PC-9 (cell line): ENCODE measurements at places on chromosomes 13 and 19. TPM values are rescaled to one million over a fixed set of nuclear protein-coding genes. Genes with fewer than 3 reads are reported as not detected.

The NLRP4 gene
- 1.6 and 1.7 TPM in 2 replicates for total RNA-seq

DNA sequence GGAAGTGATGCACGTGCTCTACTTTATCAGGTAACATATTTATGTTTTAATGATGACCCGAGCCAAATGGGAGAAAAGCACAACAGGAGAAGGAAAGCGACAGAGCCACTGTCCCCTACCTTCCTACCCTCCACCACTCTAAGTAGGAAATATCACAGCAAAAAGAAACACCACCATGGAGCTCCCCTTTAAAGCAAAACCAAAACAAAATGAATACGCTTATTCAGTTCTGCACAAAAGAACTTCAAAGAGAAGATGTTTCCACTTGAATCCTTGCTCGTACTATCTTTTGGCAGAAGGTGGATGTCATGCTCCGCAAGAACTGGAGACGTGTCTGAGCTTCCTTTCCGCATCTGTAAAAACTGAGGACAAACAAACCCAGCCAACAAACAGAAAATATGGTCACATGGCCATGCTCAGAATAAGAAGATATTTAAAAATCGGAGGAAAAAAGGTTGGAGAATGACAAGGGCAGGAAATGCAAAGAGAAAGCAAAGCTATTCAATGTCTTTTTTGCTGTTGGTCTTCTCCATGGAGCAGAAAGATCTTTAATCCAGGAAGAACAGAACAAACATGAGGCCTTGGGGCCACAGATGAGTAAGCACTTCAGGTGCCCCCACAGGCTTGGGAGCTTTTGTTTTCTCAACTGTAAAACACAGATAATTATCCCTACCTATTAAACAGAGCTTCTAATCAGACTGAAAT, 19.5 kb downstream of the N4BP2L1 start:
- no peak overlapping the region for H3K27ac ChIP-seq
- no peak for DNase-seq
- no peaks in the 10 kb centered on the region for H3K36me3 ChIP-seq
- H3K27me3 ChIP-seq = no peaks in the 10 kb centered on the region

DNA sequence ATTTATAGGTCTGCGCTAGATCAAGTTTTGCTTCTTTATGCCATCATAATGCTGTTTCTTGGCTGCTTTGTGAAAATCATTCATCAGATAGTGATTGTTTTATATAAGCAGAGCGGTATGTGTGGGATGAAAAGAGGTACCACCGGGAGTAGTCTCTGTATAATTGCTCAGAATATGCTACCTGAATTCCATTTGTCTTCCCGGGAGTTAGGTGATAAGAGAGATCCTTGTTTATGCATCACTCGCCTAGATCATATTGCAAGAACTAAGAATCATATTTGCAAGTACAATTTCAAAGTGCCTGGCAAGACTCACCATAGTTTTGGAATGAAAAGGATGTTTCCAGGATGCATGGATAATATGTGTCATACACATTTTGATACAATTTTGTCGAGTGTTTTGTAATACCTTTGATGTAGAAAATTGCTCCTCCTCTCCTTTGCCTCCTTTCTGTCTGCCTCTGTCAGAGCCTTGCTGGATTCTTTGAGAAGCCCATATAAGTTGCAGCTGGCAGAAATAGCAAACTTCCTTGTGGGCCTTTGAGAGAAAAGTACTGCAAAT, 1306.0 kb upstream of the SLC10A2 start:
- no peaks in the 10 kb centered on the region for H3K27me3 ChIP-seq
- H3K27ac ChIP-seq = no peak overlapping the region
- H3K36me3 ChIP-seq = no peaks in the 10 kb centered on the region
- no peak for DNase-seq

- no peak overlapping the region for H3K4me3 ChIP-seq
- no peak overlapping the region for H3K27ac ChIP-seq
- H3K27me3 ChIP-seq = peaks cover 30% of the 10 kb centered on the region
- H3K36me3 ChIP-seq = no peaks in the 10 kb centered on the region
Measured at GRCh38 chr19:49071860-49072547, 495 bp downstream of the KCNA7 start.

- DNase-seq = no peak
- H3K4me1 ChIP-seq = peaks cover 10% of the 10 kb centered on the region
- peaks cover 3% of the 10 kb centered on the region for H3K36me3 ChIP-seq
- H3K27ac ChIP-seq = no peak overlapping the region
- H3K4me3 ChIP-seq = peak overlapping the region; percentile 96
Measured at GRCh38 chr19:9836021-9836420, 903 bp downstream of the PIN1 start.

DNA sequence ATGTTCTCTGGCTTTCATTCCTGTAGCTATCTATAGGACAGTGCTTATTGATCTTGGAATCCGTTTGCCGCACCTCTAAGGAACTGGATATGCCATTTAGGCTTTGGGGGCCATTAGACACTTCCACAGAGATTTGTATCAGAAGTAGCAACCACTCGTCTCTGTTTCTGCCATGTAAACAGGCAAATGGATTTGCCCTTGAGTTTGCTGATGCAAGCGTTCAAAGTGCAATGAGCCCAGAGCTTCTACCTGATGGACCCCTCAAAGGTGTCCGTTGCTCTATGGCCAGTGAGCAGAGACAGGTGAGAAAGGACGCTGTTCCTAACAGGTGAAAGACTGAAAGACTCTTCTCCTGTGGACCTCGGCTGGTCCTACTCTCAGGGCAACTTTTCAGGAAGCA, 302.9 kb downstream of the ZNF536 start:
- peaks cover 80% of the 10 kb centered on the region for H3K27me3 ChIP-seq
- H3K4me1 ChIP-seq = no peaks in the 10 kb centered on the region
- H3K27ac ChIP-seq = no peak overlapping the region
- DNase-seq = no peak
- H3K4me3 ChIP-seq = no peak overlapping the region
- no peaks in the 10 kb centered on the region for H3K36me3 ChIP-seq

The LILRA6 gene
- not detected in 2 replicates for total RNA-seq

GRCh38 chr13:100646871-100647270, 27.7 kb downstream of the TMTC4 start:
- no peaks in the 10 kb centered on the region for H3K36me3 ChIP-seq
- no peak overlapping the region for H3K4me3 ChIP-seq
- DNase-seq = no peak
- H3K4me1 ChIP-seq = no peaks in the 10 kb centered on the region

DNA sequence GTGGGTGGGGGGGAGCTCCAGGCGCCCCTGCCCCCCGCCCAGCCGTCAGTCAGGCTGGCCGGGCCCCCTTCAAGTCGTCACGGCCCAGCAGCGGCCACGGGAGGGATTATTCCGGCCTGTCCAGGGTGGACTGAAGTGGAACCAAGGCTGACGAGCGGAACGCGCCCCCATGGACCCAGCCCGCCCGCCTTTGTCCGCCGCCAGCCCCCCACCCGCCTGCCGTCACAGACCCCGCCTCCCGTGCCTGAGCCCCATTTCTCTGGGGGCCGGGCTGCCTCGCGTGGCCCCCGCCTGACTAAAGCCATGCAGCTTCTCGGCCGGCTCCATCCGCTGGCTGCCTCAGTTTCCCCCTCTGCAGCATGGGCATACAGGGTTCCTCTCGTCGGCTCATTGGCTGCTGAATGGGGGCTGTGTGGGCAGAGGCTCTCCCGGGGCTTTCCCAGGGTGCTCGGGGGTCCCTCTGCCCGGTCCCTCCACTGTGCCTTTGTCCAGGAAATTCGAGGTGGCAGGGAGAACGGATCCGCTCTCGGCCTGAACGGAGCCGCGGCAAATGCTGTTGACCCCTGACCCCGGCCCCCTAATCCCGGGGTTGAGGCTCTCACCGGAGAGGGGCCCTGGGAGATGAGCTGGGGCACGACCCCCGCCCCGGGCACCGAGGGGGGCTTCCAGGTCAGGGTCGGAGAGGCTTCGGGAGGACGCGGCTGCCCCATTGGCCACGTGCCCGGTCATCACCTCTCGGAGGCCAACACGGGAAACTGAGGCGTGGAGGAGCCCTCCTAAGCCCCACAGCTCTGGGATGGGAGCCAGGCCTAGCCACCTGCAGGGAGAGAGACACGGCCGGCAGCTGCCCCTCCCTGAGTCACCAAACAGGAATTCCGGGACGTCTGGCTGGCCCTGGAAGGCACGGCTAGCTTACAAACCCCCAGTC, 27.4 kb downstream of the EFNA2 start:
- H3K36me3 ChIP-seq = no peaks in the 10 kb centered on the region
- H3K27ac ChIP-seq = no peak overlapping the region
- DNase-seq = peak; percentile 61
- H3K27me3 ChIP-seq = peaks cover 7% of the 10 kb centered on the region
- no peak overlapping the region for H3K4me3 ChIP-seq
- peaks cover 9% of the 10 kb centered on the region for H3K4me1 ChIP-seq

GRCh38 chr19:43594710-43595604, 977 bp downstream of the IRGQ start:
- H3K36me3 ChIP-seq = 0 out of 2 replicates have a peak, but pooled peaks cover 7% of the 10 kb centered on the region
- peak overlapping the region; percentile 94 for H3K4me3 ChIP-seq
- H3K27me3 ChIP-seq = no peaks in the 10 kb centered on the region
- H3K4me1 ChIP-seq = peaks cover 15% of the 10 kb centered on the region
- DNase-seq = peak; percentile 70

GRCh38 chr19:14089662-14090508, 666 bp downstream of the SAMD1 start:
- peak overlapping the region; percentile 63; the same call in 1 of the 2 replicates for H3K4me3 ChIP-seq
- H3K27ac ChIP-seq = no peak overlapping the region
- H3K36me3 ChIP-seq = no peaks in the 10 kb centered on the region; the same call in 1 of the 2 replicates

DNA sequence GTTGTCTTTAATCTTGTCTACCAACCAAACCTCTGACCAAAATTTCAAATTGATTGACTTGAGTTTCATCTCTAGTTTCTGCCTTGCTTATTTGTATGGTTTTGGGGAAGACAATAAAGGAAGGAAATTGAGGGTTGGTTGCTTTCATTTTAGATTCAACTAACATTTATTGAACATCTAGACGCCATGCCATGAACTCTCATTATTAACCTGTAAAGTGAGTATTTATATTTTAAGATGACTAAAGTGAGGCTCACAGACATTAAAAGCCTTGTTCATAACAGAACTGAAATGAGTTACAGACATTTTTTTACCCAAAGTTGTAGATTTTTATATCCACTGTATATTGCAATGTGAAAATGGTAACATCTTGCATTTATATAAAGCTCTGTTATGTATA, 239.3 kb downstream of the LMO7 start:
- DNase-seq = no peak
- H3K27ac ChIP-seq = no peak overlapping the region
- H3K27me3 ChIP-seq = no peaks in the 10 kb centered on the region
- H3K36me3 ChIP-seq = no peaks in the 10 kb centered on the region

GRCh38 chr19:5787409-5788182, 3.0 kb upstream of the PRR22 start:
- H3K4me3 ChIP-seq = no peak overlapping the region
- H3K4me1 ChIP-seq = no peaks in the 10 kb centered on the region
- H3K27ac ChIP-seq = no peak overlapping the region
- no peaks in the 10 kb centered on the region for H3K36me3 ChIP-seq
- DNase-seq = no peak
- no peaks in the 10 kb centered on the region for H3K27me3 ChIP-seq

DNA sequence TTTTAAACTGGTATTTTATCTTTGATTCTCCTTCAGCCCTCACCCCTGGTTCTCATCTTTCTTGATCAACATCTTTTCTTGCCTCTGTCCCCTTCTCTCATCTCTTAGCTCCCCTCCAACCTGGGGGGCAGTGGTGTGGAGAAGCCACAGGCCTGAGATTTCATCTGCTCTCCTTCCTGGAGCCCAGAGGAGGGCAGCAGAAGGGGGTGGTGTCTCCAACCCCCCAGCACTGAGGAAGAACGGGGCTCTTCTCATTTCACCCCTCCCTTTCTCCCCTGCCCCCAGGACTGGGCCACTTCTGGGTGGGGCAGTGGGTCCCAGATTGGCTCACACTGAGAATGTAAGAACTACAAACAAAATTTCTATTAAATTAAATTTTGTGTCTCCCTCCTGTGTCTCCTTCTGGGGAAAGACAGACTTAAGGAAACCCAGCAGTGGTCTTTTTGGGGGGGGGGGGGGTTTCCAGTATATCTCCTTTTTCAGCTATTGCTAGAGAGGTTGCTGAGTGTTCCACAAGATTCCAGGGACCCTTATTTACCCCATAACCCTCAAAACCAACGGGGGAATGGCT, 1.5 kb upstream of the RAD23A start:
- H3K27me3 ChIP-seq = no peaks in the 10 kb centered on the region
- no peak for DNase-seq
- H3K36me3 ChIP-seq = peaks cover 52% of the 10 kb centered on the region
- peaks cover 34% of the 10 kb centered on the region for H3K4me1 ChIP-seq

The BCAM gene
- 146 and 199 TPM in 2 replicates for total RNA-seq

GRCh38 chr19:362154-362553, 17.6 kb upstream of the MIER2 start:
- H3K4me1 ChIP-seq = no peaks in the 10 kb centered on the region
- no peak overlapping the region for H3K4me3 ChIP-seq
- H3K36me3 ChIP-seq = no peaks in the 10 kb centered on the region

The KIR3DL2 gene
- total RNA-seq = not detected in 2 replicates

DNA sequence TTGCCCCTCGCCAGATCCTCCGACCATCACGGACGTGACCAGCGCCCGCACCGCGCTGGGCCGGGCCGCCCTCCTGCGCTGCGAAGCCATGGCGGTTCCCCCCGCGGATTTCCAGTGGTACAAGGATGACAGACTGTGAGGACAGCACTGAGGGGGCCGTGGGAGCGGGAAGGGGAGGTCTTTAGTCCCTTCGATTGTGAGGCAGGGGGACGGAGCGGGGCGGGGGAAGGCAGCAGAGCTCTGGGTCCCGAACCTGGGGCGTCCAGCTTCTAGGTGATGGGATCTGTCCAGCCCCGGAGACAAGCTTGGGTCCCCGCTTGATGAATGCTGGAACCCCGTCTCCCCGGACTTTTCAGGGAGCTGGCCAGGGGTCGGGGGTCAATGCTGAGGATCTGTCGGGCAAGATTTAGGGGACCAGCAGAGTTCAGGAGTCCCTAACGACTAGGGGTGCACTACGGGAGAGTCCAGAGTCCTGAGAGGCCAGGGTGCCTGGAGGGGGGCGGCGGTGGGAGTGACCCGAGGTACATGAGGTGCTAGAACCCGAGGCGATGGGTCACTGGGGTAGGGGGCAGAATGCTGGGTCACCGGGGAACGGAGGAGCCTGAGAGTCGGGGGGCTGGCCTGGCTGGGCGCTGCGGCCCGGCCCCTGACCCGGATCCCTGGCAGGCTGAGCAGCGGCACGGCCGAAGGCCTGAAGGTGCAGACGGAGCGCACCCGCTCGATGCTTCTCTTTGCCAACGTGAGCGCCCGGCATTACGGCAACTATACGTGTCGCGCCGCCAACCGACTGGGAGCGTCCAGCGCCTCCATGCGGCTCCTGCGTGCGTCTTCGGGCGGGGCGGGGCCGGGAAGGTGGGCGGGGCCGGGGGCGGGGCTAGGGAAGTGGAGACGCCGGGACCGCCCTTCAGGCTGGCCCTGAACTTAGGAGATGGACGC, 14.6 kb downstream of the VSIG10L start:
- no peak overlapping the region for H3K27ac ChIP-seq
- no peaks in the 10 kb centered on the region for H3K36me3 ChIP-seq
- no peak for DNase-seq
- H3K4me1 ChIP-seq = no peaks in the 10 kb centered on the region
- no peak overlapping the region for H3K4me3 ChIP-seq

The CEACAM20 gene
- not detected in 2 replicates for total RNA-seq

The COL4A2 gene
- total RNA-seq = 1.1 and 1.2 TPM in 2 replicates

GRCh38 chr13:112115403-112116091, 48.6 kb downstream of the SOX1 start:
- DNase-seq = no peak
- peaks cover 100% of the 10 kb centered on the region for H3K27me3 ChIP-seq

GRCh38 chr13:109735436-109735966, 50.9 kb downstream of the IRS2 start:
- H3K27ac ChIP-seq = no peak overlapping the region
- DNase-seq = no peak
- H3K4me1 ChIP-seq = peaks cover 18% of the 10 kb centered on the region
- H3K4me3 ChIP-seq = no peak overlapping the region
- no peaks in the 10 kb centered on the region for H3K36me3 ChIP-seq

The ZNF565 gene
- 3.3 and 4.3 TPM in 2 replicates for total RNA-seq

- H3K36me3 ChIP-seq = no peaks in the 10 kb centered on the region
- no peak overlapping the region for H3K27ac ChIP-seq
- DNase-seq = no peak
- H3K4me1 ChIP-seq = no peaks in the 10 kb centered on the region
- peaks cover 94% of the 10 kb centered on the region for H3K27me3 ChIP-seq
Measured at GRCh38 chr19:48053856-48054255, 10.0 kb upstream of the CABP5 start.
